ENCODE measurements at places on chromosomes 2 and 18.

DNA sequence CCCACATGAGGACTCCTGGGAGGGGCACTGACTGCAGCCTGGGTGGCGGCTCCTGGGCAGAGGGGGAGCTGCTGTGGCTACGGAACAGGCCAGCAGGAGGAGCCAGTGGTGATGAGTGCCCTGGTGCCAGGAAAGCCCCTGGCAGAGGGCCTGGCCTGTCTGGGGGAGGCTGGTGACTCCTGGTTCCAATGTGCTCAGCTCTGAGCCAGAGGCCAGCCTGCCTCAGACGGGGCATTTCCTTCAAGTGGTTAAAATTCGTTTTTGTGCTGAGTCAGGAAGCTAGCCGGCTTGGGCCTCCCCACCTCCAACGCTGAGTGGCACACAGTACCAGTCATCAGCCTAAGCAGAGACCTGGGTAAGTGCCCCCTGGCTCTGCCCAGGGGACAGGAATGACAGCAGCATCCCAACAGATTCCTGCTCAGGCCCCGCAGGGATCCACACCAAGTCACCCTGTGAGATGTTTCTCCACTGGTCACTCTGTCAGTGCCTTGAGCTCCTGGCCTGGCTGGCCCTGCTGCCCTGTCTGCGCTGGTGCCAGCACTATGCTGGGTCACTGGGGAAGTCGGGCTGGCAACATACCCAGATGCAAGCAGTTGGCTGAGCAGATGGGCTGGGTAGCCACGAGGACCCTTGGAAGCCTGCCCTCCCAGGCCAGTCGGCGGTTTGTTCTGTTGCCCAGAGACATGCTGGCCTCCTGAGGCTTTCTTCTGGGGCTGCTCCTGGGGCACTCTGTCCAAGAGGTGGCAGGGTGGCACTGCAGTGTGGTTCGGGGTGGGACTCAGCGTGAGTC is 7.1 kb upstream of the KLF11 start:
- DNase-seq: no peak

- no peak for DNase-seq
Measured at GRCh38 chr18:21660078-21660477, 44.5 kb downstream of the ABHD3 start.

GRCh38 chr2:96810783-96811192 is 5.3 kb upstream of the CNNM3 start:
- no peak for DNase-seq

DNA sequence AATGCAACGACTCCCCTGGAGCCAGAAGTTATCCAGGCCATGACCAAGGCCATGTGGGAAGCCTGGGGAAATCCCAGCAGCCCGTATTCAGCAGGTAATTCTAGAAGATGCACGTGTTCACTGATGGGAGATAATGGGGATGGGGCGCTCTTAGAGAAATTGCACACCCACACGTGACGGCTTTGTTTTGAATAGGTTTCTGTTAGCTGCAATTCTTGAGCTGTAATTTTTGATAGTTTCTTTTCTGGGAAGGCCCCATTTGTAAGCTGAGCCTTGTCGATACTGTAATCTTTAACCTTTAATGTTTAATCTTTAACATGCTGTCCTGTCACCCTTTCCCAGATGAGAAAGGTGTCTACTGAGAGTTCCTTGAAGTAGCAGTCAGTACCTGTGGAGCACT is 3.6 kb downstream of the SCLY start:
- DNase-seq: no peak

- DNase-seq: no peak
Measured at GRCh38 chr18:68548904-68549870, 165.7 kb downstream of the TMX3 start.

GRCh38 chr2:5691221-5691984 is 781 bp upstream of the SOX11 start:
- peak; percentile 78 for DNase-seq

- no peak for DNase-seq
Measured at GRCh38 chr18:7945882-7946281, 378.8 kb downstream of the PTPRM start.

GRCh38 chr18:77099485-77100370 is 32.9 kb downstream of the MBP start:
- DNase-seq: no peak

GRCh38 chr2:68452158-68452900 is 14.8 kb downstream of the FBXO48 start:
- DNase-seq: no peak

Measured in NCI-H2227 treated with DMSO at 0.1 percent for 48 hours (cell line).